ENCODE measurements at places on chromosomes 2 and 18.
A peak's percentile ranks its signal among the peaks of the same experiment; 100 is the strongest.

- peak; percentile 7 for DNase-seq
These were observed 483 bp downstream of the TRAPPC8 start for GRCh38 chr18:31942291-31942998.

GRCh38 chr2:106053116-106053515 is 141.0 kb downstream of the UXS1 start:
- DNase-seq: peak; percentile 86

GRCh38 chr2:233680361-233681045 is 1.2 kb upstream of the UGT1A7 start:
- DNase-seq: no peak

DNA sequence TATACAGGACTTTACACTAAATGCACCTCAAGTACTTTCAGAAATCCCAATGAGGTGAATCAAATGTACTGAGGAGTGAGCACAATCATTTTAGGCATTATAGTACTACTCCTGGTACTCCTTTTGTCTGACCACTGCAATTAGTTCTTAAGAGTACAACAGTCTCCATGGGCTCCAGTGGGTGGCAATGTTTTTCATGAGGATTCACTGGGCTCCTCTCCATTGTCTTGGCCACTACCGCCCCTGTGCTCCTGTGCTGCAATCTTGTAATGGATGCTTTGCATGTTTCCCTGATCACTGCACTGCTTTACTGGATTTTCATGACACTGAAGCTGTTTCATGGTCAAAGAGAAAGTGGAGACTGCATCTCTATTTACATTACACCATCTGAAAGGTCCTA is 268.5 kb upstream of the ZSWIM2 start:
- DNase-seq: no peak

GRCh38 chr2:205403244-205403825 is 279.0 kb upstream of the NRP2 start:
- DNase-seq: no peak

- DNase-seq: no peak
These were observed 20.0 kb downstream of the VAPA start for GRCh38 chr18:9933865-9934264.

DNA sequence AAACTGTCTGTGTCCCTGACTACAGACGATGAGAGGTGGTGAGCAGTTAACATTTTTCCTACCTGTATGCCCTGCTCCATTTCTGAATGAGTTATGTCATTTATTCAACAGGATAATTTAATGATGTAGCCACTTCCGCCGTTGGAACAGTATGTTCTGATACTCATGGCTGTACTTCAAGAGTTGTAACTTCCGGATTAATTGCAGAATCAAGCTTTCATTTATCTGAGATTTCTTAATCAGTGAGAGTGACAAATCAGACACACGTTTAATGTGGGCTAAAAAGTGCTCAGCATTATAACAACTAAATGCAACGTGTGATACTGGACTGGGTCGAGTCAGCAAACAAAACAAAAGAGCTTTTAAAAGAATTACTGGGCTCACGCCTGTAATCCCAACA is 107.7 kb downstream of the KCTD1 start:
- DNase-seq: no peak

DNA sequence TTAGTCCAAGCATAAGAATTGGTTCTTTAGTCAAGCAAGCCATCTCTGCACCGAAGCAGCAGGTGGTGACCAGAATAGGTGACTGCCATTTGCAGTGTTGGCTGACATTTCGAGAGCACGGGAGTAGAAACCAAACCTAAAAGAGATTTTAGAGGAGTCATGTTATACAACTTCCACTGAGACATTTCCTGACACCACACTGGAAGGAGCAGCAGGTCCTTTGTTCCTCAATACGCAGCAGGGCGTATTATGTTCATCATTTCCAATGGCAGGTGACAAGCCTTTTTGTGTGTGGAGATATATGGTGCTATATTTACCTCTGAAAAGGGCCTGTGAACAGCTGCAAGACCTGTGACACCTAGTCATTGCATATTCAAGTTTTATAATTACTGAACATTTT is 418.8 kb upstream of the NETO1 start:
- no peak for DNase-seq

Data from urothelium cell line (cell line).